ENCODE measurements at places on chromosomes 12 and 14.

DNA sequence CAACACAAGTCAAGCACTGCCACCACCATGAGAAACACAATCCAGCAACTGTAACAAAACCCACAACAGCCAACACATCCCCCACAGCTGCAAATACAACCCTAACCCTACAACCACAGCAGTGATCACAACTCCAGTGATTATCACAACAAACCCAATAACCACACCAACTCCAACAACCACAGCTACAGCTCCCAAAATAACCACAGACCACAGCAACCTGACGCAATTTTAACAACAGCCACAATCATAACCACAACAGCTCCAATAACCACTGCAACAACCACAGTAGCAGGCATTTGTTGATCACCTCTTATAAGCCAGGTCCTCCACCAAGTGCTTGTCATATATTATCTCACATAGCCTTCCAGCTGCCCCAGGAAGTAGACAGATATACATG is 42.2 kb upstream of the FAM181A start:
- DNase-seq: no peak

- DNase-seq: no peak
Measured at GRCh38 chr12:81340910-81341309, 263.0 kb downstream of the ACSS3 start.

- DNase-seq: no peak
Measured at GRCh38 chr14:21059842-21060613, 2.4 kb downstream of the RNASE8 start.

- no peak for DNase-seq
Measured at GRCh38 chr14:68409387-68409786, 383.5 kb downstream of the ZFP36L1 start.

DNA sequence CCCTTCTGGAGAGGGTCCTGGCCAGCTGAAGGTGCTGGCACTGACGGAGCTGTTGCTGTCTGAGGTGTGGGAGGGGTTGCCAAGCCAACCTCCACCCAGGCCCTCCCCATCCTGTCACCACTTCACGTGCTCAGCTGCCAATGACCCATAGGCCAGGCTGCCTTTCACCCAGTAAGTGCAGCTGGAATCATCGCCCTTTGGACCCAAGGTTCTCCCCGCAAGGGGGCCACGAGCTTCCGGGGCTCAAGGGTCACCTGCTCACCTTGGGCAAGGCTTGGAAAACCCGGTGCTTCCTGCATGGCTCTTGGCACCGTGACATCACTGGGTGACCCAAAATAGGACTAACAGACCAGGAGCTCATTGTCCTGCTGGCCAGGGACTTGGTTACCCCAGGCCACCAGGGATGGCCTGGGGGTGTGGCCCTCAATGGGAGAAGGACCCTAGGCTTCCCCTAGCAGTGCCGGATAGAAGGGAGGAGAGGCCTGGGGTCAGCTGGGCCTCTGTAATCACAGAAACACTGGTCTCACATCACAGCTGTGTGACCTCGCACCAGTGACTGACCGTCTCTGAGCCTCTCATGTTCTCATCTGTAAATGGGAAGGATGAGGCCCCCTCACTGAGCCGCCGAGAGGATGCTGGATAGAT is 51.3 kb downstream of the CCDC85C start:
- no peak for DNase-seq

DNA sequence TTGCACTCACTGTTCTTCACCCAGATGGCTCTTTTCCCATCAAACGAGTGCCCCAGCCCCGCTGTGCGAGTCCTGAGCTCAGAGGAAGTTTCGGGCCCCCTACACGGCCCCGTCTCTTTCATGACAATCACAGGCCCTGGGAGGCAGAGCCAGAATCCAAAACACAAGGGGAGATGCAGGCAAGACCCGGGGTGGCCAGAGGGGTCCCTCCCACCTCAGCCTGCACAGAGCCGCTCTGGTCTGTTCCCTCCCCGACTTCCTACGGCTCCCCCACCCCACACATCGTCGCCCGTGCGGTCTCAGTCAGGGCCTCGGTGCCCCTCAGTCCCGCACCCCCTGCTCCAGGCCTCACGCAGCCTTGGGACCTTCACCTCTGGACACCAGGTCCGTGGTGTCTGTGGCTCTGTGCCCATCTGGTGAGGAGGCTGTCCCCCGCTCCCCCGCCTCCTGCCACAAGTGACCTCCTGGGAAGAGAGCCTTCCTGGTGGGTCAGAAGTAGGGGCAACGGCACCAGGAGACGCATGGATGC is 8.9 kb downstream of the GPR132 start:
- no peak for DNase-seq

DNA sequence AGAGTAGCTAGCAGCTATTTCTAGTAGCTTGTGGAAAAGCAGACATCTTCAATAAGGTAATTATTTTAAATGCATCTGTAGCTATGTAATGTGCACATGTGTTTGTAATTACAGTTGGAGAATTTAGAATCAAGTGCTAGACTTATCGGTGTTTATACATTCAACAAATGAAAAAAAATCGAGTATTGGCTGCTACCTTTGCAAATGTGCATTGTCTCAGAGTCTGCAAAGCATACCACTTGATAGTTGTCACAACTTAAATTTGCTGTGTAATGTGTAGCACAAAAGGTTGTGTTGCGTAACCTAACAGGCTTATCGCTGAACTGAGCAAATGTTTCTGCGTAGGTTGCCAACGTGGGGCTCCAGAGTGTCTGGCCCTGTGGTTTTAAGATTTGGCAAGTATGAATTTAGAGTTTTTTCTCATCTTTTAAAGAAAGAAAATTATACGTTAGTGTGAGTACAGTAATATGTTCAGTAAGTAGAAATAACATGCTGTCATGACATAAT is 44.3 kb downstream of the TMTC2 start:
- DNase-seq: no peak

DNA sequence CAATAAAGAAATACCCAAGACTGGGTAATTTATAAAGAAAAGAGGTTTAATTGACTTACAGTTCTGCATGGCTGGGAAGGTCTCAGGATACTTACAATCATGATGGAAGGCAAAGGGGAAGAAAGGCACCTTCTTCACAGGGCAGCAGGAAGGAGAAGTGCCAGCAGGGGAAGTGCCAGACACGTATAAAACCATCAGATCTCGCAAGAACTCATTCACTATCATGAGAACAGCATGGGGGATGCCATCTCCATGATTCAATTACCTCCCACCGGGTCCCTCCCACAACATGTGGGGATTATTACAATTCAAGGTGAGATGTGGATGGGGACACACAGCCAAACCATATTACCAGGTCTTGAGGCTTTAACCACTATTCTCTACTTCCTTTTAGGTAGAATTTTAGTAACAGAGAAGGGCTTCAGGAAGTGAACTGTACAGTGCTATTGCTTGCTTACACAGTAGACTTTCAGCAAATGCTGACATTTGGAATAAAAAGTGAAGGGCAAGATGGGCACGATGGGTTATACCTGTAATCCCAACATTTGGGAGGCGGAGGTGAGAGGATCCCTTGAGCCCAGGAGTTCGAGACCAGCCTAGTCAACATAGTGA is 40.8 kb upstream of the OR4E1 start:
- DNase-seq: no peak

GRCh38 chr14:69044965-69045555 is 66.0 kb upstream of the ACTN1 start:
- DNase-seq: no peak

GRCh38 chr12:29616664-29617406 is 119.3 kb upstream of the OVCH1 start:
- DNase-seq: no peak

- no peak for DNase-seq
Measured at GRCh38 chr14:61080591-61081010, 99.6 kb downstream of the SLC38A6 start.

GRCh38 chr12:91222746-91223145 is 40.1 kb upstream of the DCN start:
- no peak for DNase-seq

GRCh38 chr14:39884091-39884490 is 451.9 kb upstream of the FBXO33 start:
- DNase-seq: no peak

GRCh38 chr14:23154964-23155587 is 28.4 kb downstream of the SLC7A8 start:
- DNase-seq: no peak

GRCh38 chr12:13769273-13769672 is 212.1 kb downstream of the GRIN2B start:
- DNase-seq: no peak

GRCh38 chr12:15411842-15412241 is 89.5 kb downstream of the PTPRO start:
- DNase-seq: no peak

- DNase-seq: no peak
Measured at GRCh38 chr12:47886510-47887240, 18.1 kb downstream of the VDR start.
